ENCODE measurements at places on chromosomes 12 and 14.

GRCh38 chr14:22974530-22975313 is 7.6 kb downstream of the AJUBA start:
- DNase-seq, result no peak

DNA sequence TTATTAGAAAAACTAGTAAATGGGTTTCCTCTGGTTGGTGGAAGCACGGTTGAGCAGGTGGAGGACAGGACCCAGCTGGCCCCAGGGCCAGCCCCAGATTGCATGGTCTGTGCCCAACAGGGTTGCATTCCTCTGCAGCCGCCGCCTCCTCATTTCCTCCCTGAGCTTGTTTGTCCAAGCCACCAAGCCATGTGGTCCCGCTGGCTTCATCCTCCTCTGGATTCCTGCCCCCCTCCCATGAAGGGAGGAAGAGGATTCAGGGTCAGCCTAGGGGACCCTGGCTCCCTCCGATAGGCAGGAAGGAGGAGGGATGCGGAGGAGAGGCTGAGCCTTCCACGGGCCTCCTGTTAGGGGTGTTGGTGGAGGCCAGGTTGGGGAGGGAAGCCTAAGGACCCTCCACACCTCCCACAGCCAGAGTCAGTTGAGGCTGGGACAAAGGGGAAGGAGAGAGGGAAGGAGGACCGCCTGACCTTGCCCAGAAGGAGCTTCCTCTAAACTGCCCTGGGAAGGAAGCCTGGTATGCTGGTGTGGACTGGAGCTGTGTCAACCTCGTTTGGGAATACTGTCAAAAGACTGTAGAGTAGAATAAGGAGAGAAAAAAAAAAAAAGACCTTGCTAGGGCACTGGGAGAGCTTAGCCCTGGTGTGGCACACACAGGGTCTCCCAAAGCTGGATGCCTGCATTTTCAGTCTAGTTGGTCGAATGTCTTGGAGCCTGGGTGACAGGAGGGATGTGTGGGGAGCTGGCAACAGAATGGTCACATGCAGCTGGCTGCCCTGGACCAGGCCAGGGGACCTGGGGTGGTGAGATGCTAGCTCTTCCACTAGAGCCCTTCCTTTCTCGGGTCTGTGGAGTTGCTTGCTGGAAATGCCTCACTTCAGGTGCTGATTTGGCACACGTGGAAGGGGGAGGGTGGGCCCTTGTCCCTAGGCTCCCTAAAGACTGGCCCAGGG is 42.4 kb downstream of the PLEKHG3 start:
- no peak for DNase-seq

DNA sequence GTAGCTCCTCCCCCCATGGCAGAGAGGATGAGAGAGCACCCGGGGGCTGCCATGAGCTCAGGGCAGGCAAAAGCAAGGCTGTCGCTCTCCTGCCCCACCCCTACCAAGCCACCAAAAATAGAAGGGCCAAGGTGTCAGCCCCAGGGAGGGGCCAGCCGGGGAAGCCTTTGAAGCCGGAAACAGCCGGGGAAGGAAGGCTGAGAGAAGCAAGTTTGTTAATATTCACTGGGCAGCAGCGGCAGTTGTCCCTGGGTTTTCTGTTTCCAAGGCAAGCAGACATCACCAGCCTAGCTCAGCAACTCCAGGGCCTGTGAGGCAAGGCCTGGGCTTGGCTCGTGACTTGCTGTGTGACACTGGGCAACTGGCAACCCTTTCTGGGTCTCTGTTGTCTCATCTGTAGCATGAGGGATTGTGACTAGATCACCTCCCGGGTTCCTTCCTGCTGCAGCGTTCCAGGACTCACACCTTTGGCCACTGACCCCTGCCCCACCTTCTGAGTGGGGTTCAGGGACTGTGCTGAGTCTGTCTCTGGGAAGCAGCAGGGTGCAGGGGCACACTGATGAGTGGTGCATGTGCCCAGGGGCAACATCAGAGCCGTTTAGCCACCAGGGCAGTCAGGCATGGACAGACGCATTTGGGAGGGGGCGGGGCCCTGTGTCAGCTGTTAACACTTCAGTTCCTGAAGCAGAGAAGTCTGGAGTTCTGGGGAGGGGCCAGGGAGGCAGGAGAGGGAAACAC is 24.3 kb downstream of the SYNDIG1L start:
- peak; percentile 12 for DNase-seq

- peak; percentile 50 for DNase-seq
Measured at GRCh38 chr12:71947645-71948105, 9.0 kb downstream of the TPH2 start.

DNA sequence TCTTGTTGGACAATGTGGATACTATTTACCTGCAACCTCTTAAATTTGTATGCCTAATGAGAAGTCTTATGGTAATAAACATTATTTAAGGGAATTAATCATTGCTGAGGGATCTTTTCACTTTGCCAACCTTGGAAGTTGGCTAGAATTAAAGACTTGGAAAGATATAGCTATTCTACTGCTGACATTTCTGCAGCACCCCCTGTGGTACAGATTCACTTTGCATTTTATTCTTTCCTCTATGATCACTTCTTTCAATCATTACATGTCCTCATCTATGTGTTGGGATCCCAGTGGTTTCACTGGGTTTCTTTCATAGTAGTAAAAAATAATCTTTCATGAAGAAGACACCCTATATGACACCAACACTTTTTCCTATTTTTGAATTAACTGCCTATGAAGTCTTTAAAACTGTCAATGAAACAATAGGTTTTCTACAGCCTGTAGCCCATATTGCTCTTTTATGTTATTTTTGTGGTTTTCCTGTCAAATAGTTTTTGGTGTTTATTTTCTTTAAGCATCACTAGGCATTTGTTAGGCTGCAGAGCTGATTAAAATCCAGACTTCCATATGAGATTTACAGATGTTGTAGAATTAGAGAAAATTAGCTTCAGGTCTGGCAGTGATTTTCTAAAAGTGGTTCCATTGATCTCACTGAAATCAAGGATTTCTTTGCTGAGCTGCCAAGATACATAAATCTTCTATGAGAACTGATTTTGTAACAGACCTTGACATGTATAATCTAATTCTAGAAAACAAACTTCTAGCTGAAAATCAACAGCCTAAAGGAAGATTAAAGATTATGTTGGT is 256.1 kb downstream of the NAV3 start:
- DNase-seq, result no peak

GRCh38 chr12:48826209-48826855 is 8.0 kb downstream of the CACNB3 start:
- DNase-seq, result no peak

Measured in kidney epithelial cell (primary cell).